ENCODE measurements at places on chromosomes 2 and 18. TPM values are rescaled to one million over a fixed set of nuclear protein-coding genes. Genes with fewer than 3 reads are reported as not detected.

Gene IL1RN
- total RNA-seq = 0.61 TPM

Gene ALPG
- not detected for total RNA-seq

Gene KIAA2012
- total RNA-seq = not detected

Gene CYS1
- total RNA-seq = 14.2 TPM

Gene FBXO48
- 0.49 TPM for total RNA-seq

Gene ALKAL2
- not detected for total RNA-seq

Gene VAMP8
- total RNA-seq = 1.5 TPM

Gene SIX2
- total RNA-seq = 0.65 TPM

Gene RAPGEF4
- total RNA-seq = 0.61 TPM

Gene TUBB8B
- total RNA-seq = not detected

Gene ALLC
- not detected for total RNA-seq

Gene APCDD1
- total RNA-seq = 511 TPM

Gene TXNDC2
- 0.12 TPM for total RNA-seq

Gene PLGLB1
- 1.8 TPM for total RNA-seq

Gene ARL4C
- 105 TPM for total RNA-seq

Gene KCNF1
- under 0.01 TPM for total RNA-seq

Gene MC2R
- total RNA-seq = not detected

Gene NEU2
- total RNA-seq = not detected

Gene ACYP2
- 5.6 TPM for total RNA-seq

Gene CFAP210
- total RNA-seq = not detected

Gene CACNB4
- 6.4 TPM for total RNA-seq

Gene SLC16A14
- total RNA-seq = under 0.01 TPM

Gene M1AP
- 0.16 TPM for total RNA-seq
